NCI-H1436 (cell line): ENCODE measurements at places on chromosomes 7 and 10.

DNA sequence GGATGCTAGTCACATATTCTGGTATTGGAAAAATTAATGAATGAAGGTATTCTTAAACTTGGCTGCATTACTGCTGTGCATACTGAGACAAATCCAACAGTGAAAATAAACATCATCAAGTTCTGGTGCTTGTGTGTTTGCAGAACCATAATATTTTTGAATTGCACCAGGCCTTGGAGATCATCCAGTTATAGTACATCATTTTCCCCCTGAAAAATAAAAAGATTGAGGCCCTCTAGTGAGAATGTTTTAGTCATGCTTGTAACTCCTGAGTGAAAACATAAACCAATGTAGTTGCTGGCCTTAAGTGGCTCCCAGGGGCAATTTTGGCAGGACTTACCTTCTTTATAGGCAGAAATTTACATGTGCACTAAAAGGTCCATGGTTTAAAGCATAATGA lies 218.8 kb upstream of the TMEM229A start:
- DNase-seq: no peak

GRCh38 chr7:141737118-141737835 lies 881 bp upstream of the SSBP1 start:
- peak; percentile 10 for DNase-seq

- no peak for DNase-seq
These were observed 113.7 kb upstream of the LRRN3 start for GRCh38 chr7:110977127-110977737.

DNA sequence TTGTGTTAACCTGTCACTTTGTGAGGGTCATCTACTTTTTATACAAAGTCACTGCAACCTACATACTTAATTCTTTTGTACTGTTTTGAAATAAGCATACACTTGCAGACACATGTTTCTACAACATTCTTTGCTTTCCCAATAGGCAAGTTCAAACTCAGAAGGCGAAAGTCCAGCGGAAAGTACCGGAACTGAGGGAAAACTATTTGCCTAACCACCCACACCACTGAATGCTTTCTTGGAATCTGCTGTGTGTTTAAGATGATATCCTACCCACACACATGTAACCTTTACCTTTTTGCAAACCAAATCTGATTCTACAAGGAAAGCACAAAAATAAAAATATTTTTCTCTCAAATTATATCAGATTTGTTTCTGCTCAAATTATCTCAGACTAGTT lies 139.4 kb upstream of the AGR3 start:
- no peak for DNase-seq

DNA sequence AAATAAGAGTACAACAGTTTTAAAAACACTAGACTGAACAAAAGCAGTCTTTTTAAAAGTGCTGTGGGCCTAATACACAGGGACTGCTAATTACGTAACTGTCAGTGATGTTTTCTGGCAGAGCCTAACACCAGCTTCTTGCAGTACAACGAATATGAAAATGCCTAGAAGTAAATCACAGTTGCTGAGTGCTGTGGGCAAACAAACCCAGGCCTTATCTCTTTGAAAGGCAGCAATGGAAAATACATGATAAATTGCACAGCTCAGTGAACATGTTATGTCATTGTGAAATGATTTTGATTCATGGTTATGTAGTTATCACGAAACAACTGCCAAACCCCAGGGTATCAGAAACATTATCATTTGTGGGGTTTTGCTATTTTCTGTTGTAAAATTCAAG lies 428.4 kb downstream of the GFRA1 start:
- DNase-seq: no peak

GRCh38 chr10:49564461-49565009 lies 25.6 kb upstream of the ERCC6 start:
- no peak for DNase-seq

DNA sequence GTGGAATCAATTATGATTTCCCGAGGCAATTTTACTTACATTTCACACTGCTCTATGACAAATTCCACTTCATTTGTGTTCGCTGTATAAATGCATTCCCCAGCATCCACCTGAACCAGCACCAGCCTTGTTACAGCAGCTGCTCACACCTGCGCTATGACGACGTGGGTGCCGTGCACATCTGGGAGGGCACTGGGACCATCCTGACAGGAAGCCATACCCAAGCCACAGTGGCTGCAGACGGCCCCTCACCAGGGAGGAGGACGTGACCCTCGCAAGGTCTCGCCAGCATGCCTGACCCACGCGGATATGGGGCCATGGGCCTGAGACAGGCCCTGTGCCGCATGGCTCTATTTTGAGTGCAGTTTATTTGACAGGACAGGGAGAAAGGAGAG lies 201.3 kb downstream of the MAD1L1 start:
- no peak for DNase-seq

DNA sequence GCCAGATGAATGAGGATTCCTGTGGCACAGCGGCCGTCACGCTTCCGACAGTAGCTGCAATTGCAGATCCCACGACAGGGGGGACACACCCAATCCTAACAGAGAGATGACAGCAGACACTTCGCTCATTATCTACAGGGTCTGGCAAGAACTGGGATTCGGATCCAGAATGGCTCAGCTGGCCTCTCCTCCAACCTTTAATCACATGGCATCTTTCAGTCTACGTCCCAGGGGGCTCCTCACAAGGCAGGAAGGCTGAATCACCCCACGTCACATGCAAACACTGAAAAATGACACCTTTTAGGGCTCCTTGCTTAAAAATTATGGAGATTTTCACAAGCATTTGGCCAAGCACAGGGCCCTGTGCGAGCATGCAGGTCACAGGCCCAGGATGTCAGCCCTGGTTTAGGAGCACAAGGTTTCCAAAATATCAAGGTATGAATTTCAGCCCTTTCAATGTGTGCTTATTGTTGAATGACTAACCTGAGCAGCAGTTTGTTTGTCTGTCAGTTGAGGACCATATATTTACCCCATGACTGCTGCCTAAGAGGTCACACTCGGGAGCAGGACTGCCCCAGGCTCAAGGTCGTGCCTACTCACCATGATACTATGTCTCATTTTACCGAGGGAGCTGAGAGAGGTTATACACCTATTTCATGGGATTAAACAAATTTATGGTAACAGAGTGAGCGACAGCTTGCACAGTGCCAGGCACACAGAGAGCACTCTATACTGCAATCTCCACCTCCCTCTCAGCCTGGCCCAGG lies 42.5 kb downstream of the CDCA7L start:
- DNase-seq: no peak

DNA sequence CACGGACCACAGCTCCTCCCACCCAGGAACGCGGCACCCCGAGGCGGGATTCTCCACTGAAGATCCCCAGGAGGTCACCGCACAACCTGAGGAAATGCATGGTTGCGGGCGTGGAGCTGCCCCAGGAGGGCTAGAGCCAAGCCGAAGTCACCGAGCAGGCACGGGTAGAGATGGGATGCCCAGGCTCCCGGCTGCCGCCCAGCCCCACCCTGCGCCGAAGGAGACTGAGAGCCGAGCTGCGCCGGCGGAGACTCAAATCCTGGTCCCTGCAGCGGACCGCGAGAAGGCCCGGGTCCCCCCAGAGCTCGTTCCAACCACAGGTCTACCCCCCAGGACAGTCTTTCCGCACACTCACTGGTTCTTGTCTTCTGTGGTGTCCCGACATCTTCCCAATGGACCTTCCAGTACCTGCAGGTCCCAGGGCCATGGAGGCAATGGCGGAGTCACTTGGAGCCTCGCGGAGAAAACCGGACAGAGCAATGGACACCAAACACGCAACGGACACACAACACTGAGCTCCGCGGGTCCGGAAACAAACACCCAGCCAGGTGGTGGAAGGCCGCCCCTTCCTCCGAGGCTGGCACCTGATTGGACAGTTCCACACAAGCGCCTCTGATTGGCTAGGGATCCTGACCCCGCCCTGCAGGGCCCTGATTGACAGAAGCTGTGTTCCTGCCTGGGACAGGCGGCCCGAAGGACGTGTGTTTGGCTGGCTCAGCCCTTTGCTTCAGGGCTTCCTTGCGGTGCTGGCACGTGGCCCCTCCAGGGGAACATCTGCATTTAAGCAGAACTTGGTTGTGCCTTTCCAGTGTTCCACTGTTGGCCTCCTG lies 331.9 kb upstream of the NUPR2 start:
- no peak for DNase-seq

DNA sequence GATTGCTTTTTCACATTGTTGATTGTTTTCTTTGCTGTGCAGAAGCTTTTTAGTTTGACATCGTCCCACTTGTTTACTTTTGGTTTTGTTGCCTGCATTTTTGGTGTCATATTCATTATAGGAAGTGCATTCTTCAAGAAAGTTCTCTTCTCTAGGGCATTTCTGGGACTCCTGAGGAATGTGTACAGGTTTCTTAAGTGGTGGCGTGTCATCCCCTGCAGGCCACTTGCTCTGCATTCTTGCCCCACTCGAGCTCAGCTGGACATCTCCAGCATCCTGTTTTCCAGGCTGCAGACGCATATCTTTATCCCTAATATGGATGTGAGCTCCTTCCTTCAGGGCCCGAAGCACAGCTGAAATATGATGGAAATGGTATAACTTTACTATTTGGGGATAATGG lies 255.6 kb upstream of the HABP2 start:
- no peak for DNase-seq

DNA sequence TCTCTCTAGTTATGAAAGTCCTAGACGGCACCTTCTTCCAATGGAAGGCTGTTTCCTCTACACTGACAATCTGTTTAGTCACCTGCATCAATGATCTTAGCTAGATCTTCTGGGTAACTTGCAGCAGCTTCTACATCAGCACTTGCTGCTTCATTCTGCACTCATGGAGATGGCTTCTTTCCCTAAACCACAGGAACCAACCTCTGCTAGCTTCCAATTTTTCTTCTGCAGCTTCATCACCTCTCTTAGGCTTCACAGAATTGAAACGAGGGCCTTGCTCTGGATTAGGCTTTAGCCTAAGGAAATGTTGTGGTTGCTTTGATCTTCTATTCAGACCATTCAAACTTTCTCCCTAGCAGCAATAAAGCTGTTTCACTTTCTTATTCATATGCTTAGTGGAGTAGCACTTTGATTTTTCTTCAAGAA lies 24.6 kb downstream of the NAMPT start:
- DNase-seq: no peak

- DNase-seq: no peak
These were observed 2.0 kb upstream of the DNAJC12 start for GRCh38 chr10:67839951-67840350.

DNA sequence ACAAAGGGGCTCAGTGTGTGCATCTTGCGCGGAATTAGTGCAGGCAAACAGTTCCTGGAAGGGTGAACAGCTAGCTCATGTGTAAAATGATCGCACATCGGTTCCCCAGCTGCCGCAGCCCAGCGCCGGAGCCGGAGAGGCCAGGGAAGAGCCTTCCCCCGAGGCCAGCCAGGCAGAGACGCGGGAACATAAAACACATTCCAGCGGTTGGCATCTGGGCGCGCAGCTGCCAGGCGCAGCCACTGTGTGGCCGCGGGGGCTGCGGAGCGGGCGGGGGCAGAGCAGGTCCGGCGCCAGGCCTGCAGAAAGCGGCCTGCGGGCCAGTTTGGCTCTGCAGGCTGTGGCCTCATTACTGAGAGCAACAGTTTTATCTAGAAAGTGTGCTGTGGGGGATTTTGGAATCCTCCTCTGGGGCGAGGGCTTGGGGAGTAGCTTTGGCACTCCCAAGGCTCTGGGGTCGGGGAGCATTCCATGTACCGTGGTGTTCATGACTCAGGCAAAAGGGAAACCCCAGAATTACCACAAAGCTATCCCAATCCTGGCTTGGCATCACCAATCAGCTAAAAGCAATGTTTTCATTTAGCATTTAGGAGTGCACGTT lies 74.3 kb downstream of the SAMD9 start:
- DNase-seq: no peak

DNA sequence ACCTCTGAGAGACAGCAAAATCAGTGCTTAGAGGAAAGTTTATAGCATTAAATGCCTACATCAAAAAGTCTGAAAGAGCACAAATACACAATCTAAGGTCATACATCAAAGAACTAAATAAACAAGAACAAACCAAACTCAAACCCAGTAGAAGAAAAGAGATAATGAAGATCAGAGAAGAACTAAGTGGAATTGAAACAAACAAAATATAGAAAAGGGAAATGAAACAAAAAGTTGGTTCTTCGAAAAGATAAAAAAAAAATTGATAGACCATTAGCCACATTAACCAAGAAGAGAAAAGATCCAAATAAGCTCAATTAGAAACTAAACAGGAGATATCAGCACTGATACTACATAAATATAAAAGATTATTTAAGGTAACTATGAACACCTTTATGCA lies 280.0 kb upstream of the NRG3 start:
- DNase-seq: no peak

DNA sequence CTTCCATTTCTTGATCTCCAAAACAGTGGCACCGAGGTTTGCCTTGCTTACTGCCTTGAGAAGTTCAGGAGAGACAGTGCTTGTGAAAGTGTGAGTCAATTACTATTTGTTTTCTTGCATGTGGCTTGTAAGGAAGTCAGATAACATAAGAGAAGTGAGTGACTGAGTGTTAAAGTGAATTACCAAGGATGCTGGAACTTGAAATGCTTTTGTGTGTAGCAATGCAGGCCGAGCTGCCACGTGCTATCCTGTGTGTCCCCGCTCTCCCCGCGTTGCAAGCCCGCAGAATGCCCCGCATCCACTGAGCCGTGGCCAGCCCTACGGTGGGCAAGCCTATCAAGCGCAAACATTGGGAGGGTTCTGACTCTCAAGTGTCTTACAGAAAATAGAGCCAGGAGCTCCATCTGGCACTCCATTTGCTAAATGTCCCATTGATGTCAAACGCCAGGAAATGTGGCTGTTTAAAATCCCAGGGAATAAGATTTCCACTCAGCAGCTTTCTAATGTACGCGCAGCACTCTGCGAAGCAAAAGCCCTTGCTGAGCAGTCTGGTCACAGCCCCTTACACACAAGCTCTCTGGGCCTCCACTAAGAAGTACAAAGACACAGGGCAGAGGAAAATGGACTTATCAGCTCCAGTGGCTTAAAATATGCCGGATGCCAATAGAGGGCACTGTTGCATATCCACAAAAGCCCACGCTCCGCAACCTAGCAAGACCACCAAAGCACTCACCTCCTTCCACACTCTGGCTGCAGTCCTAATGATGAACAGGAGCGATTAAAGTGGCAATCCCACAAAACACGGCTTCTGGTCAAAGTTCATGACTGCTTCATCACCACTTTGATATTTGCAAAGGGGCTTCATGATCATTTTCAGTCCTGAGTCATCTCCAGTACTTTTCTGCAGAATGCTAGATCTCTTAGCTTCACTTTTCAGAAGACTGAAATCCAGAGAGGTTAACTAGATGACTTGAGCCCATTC lies 158.0 kb upstream of the ITGB1 start:
- peak; percentile 32 for DNase-seq

GRCh38 chr7:47574482-47575329 lies 7.2 kb downstream of the TNS3 start:
- no peak for DNase-seq

- DNase-seq: no peak
These were observed 24.2 kb downstream of the NCOA4 start for GRCh38 chr10:46006219-46006618.

GRCh38 chr7:25424113-25424512 lies 195.8 kb upstream of the NPVF start:
- no peak for DNase-seq

DNA sequence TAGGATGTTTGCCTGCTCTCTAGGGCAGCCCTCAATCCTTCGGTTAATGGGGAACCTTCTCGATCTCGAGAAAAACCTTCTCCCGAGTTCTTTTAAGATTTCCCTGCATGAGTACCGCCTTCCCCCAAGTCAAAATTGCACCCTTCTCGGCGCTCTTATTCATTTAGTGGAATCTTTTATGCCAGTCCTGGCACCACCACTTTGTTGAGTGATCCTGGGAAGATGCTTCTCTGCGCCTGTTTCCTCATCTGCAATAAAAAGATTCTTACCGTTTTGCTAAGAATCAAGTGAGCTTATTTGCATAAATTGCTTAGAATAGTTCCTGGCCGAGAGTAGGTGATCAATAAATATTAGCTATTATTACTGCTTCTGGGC lies 697 bp downstream of the ARPC1A start:
- DNase-seq: no peak

GRCh38 chr10:50324046-50324445 lies 72.7 kb upstream of the ASAH2 start:
- DNase-seq: no peak
